ENCODE measurements at places on chromosomes 2 and 18.

- DNase-seq, result peak; percentile 15
Measured at GRCh38 chr2:135818937-135819610, 17.9 kb downstream of the LCT start.

DNA sequence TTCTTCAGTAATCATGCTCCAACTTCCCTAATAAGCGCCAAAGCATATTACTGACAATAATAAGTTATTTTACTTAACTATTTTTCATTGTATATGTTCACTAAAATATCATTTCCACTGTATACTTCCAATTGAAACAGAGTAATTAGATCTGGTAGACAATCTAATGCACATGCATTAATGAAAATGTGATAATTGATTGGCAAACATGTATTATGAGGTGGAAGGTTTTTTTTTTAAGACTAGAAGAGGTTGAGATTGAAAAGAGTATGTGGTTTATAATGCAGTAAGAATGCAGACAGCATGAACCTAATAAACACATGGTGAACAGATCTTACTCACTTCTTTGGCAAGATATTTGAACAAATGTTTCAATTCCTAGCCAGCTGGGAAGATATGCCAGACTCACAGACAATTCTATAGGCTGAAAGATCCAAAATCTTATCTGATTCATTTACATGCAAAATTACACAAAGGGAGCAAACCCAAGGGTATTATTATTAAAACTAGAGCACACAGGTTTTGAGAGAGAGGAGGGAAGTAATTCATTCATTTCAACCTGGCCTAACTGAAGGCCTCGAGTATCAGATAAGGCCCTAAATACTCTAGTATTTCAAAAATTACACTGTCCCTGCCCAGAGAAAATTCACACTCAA is 2.8 kb downstream of the NCKAP1 start:
- no peak for DNase-seq

DNA sequence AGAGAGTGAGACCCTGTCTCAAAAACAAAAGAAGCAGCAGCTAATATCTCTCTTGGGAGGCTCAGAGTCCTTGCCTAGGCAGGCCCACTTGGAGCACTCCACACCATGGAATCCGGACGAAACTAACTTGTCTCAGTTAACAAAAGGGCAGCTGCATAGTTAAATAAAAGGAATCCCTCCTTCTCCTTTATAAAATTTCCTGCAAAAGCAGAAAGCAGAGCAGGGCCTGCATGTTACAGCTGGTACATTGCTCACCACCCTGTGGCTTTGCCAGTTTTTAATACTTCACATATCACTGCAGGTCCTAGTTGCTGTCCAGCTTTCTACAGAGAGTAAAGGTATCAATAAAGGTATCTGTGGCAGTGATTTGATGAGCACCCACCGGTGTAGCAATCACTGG is 93.6 kb downstream of the ASAP2 start:
- DNase-seq, result no peak

- peak; percentile 18 for DNase-seq
Measured at GRCh38 chr2:224924631-224925030, 117.6 kb downstream of the DOCK10 start.

- DNase-seq, result no peak
Measured at GRCh38 chr18:28204154-28204553, 27.2 kb upstream of the CDH2 start.

DNA sequence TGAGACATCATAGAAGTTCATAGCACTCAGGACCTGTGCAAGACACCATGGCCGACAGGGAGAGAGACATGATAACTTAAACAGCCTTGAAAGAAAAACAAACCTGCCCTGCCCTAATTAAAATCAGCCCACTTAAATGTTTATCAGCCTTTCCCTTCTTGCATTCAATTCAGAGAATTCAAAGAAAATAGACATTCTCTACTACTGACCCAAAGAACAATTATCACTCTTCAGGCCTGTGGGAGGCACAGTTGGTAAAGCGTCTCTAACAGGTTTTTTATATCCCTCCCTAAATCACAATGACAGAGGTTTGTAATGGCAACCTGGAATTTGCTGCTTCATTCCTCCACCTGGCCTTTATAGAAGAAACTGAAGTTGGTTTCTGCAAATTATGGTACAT is 1.7 kb downstream of the CDK15 start:
- no peak for DNase-seq
